ENCODE measurements at places on chromosomes 6 and 20.
A peak's percentile ranks its signal among the peaks of the same experiment; 100 is the strongest.

DNA sequence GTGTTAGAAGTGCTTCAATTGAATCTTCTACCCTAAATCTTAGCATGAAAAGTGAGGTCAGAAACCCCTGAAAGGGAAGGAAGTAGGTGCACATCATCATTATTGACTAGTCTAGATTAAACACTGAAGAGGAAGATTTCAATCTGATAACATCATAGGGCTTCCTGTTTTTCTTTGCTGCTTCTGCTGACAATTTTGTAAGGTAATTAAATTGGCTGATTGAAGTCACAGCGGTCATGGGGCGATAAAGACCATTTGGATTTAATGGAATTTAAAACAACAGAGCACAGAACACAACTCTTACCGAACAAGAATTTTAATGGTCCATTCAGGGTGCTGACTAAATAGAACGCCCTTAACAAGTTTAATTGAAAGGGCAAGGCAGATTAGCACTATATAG lies 11.3 kb downstream of the GRIK2 start:
- DNase-seq, result peak; percentile 28

GRCh38 chr6:155187106-155187505 lies 76.7 kb upstream of the CLDN20 start:
- DNase-seq, result no peak

DNA sequence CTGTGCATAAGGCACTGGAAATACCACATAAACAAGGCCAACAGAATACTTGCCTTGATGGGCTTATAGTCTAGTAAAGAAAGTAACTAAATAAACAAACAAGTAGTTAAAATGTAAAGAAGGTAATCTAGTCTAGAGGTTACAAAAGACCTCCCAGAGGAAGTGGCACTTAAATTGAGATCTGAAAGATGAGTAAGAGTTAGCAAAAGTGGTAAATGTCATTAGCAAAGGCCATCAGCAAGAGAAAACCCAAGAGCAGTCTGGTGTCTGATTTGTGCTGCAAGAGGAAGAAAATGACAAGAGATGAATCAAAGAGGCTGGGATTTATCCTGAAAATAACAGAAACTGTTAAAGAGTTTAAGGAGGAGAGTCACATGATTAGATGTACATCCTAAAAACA lies 96.6 kb upstream of the SMLR1 start:
- no peak for DNase-seq

GRCh38 chr6:241336-241865 lies 50.9 kb upstream of the DUSP22 start:
- DNase-seq, result no peak

GRCh38 chr6:5231289-5231688 lies 29.5 kb downstream of the LYRM4 start:
- DNase-seq, result no peak

DNA sequence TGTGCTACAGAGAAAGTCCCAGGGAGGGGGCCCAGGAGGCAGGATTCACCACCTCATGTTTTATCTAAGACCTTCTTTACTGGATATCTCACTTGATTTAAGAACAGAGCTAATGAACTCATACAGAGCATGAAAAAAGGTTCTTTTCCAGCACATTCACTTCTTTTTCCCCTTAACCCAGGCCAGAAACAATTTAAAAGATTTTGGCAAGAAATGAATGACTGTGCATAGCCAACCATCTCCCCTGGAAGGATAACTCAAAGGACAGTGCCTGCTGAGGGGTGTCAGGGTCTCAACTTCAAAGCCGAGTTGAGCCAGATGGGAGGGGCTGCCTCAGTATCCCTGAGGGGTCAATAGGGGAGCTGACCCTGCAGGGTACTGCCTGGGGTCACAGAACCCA lies 253.4 kb downstream of the SOD2 start:
- DNase-seq, result no peak

GRCh38 chr20:49397525-49397924 lies 84.9 kb downstream of the KCNB1 start:
- DNase-seq, result no peak

DNA sequence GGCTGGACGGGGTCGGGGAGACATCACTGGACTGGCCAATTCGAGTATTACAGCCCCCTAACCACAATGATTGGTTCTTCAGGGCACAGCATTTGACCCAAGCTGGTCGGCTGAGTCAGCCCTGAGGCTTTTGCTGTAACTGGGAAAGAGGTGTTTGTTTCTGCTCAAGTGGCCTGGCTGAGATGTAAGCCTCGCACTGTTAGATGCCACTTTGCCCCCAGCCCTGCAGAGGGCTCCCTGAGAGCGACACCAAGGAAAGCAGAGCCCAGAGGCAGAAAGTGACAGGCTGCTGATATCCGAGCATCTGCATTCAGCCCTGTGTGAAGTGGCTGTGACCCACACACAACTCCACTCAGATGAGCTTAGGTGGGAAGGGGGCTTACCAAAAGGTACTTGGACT lies 19.4 kb downstream of the ERGIC3 start:
- DNase-seq, result peak; percentile 37

- no peak for DNase-seq
These were observed 62.7 kb downstream of the FOXC1 start for GRCh38 chr6:1672379-1672778.

GRCh38 chr6:64890609-64891008 lies 816.4 kb downstream of the EYS start:
- no peak for DNase-seq

DNA sequence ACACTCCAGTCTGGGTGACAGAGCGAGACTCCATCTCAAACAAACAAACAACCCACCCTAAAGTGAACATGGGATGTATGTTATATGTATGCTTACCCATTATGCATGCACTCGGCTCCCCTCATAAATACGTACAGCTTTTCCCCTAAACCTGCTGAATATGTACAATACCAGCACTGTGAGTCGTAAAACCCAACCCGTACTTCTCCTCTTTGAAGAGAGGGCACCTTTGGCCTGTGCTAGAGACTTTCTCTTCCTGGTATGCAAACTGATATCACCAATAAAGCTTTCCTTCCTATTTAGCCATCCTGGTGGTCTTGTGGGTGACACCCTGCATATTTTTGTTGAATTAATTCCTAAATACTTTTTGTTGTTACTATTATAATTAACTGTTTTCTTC lies 51.3 kb downstream of the VSTM2L start:
- no peak for DNase-seq

GRCh38 chr6:6966127-6966526 lies 141.6 kb upstream of the RREB1 start:
- DNase-seq, result no peak

GRCh38 chr6:95649451-95649850 lies 72.1 kb downstream of the MANEA start:
- no peak for DNase-seq

DNA sequence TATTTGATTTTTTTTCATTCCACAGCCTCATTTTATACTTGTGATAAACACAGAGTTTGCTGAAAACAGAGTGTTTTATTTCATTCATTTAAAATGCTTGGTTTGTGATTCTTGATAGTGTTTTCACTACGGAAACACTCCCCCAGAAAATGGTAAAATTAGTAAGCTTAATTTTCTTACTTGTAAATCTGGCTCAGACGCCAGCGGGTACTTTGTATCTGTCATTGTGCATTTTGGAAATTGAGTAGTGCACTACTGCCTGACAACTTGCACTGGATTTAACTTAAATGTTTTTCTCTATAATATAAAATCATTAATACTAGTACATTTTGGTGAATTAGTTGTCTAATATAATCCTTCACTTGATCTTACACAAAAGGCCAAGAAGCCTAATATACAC lies 37.0 kb upstream of the HINT3 start:
- DNase-seq, result no peak

DNA sequence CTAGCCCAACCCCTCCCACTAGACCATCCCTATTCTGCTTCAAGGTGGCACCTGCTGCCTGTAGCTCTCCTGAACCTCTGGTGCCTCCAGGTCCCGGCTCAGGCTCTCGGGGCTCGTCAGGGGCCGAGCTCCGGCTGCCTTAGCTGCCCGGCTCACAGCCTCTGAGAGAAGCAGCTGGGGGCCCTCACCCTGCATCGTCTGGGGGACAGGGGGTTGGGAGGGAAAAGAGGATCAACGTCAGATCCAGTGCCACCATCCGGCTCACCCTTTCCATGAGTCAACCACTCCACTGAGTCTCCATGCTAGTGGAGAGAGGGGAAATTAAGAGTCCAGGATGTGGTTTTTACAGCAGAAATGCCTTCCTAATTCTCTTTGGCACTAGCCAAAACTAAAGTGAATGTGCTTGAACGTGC lies 13.0 kb downstream of the BAG6 start:
- DNase-seq, result no peak

- DNase-seq, result peak; percentile 76
These were observed 81.6 kb upstream of the PREP start for GRCh38 chr6:105484238-105485161.

- peak; percentile 77 for DNase-seq
These were observed at the start of gene C6orf62 for GRCh38 chr6:24719125-24719971. C6orf62 (minus strand) TSS chr6:24719154; CDS start chr6:24718668, 486 bp downstream.
